ENCODE measurements at places on chromosomes 16 and 17.

DNA sequence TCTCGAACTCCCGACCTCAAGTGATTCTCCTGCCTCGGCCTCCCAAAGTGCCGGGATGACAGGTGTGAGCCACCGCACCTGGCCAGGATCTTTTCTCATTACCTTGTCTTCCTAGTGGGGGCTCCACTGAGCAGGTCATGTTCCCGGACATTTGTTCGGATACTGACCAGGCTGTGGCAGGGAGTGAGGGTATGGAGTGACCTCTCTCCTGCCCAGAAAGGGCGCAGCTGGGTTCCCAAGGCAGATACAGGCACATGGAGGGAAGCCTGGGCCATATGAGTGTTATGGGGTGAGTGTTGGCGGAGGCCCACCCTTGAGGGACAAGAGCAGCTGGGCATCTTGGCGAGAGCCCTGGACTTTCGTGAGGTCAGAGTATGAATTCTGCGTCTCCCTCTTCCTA, 5.5 kb downstream of the SERPINF1 start:
- no peak for DNase-seq

DNA sequence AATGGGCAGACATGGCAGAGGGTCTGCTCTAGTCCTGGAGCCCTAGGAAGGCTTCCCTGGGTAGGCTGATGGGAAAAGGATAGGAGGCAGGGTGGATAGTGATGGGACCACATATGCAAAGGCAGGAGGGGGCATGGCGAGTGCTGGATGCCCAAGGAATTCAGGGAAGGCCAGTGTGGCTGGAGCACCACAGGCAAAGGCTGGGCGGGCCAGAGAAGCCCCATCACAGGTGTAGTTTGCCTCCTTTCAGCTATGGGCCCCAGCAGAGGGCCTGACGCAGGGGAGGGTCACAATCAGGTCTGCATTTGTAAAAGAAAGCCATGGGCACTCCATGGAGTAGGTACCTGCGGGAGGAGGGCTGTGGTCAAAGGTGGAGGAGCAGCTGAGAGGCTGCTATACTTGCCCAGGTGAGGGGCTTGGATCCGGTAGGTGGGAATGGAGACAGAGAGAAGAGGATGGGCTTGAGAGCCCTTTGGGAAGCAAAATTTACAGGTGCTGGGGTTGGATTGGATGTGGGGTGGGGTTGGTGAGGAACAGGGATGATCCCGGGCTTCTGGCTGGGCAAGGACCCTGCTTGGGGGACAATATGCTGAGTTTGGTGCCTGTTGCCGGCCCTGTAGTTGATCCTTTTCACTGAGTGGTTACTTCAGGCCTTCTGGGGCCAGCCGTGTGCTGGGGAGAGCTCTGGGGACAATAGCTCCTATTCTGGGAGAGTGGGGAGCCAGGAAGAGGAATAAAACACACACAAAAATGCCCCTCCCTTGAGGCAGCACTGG, 6.5 kb upstream of the COL1A1 start:
- DNase-seq: no peak

DNA sequence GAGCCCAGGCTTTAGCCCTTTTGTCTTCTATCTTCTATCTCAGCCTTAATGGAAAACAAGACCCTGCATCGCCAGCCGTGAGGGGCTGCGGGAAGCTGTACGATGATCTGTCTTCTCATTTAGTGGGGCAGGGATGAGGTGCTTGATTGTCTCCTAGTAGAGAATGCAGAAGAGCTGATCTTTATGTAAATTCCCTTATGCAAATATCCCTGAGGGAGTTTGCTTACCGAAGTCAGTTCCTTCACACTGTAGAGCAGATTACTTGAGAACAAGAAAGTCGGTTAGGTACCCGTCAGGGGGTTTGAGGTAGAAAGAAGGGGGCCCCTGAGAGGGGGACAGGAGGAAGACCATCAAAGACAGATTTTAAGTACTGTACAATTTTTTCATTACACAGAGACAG, 66.2 kb downstream of the IRF8 start:
- no peak for DNase-seq

GRCh38 chr17:15263206-15263579, 1.9 kb downstream of the PMP22 start:
- no peak for DNase-seq

- DNase-seq: no peak
Observed at GRCh38 chr16:3597226-3597625, 14.2 kb downstream of the SLX4 start.

- peak; percentile 14 for DNase-seq
Observed at GRCh38 chr17:34146440-34147043, 108.5 kb upstream of the CCL2 start.

DNA sequence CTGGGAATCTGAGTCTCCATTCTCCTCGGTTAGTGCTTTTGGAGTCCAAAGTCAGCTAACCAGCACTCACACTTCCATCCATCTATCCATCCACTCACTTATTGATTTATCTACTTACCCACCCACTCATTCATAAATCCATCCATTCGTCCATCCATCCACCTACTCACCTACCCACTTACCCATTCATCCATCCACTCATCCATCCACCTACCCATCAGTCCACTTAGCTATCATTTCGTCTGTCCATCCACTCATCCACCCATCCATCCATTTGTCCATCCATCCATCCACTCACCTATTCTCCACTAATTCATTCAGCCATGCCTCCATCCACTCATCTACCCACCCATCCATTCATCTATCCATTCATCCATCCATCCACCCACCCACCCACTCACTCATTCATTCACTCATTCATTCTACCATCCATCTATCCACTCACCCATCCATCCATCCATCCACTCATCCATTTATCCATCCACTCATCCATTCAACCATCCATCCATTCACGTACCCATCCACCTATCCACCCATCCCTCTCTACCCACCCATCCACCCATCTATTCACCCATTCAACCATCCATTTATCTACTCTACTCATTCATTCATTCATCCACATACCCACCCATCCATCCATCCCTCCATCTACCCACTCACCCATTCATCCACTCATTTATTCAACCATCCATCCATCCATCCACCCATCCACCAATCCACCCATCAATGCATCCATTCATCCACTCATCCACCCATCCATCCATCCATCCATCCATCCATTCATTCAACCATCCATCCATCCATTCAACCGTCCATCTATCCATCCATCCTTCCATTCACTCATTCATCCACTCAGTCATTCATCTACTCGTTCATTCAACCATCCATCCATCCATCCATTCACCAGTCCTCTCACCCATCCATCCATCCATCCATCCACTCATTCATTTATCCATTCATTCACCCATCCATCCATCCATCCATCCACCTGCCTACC, 26.1 kb downstream of the NLRC3 start:
- DNase-seq: no peak

DNA sequence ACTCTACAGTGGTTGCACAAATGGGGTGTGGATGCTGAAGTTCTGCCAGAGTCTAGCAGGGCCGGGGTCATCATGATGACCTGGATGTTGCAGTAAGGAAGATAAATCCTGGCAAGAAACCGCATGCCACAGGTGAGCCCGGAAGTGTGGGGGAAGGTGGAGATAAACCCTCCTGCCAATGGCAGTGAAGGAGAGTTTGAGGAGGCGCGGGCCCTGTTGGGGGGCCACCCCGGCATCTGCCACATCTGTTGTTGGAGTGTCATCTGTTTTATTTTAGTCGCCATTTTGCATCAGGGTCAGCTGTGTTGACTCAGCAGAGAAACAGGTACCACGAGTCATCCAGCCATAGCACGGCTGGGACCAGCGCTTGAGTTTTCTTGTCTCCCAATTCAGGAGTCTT, 173.8 kb upstream of the CHMP6 start:
- DNase-seq: no peak

All from NCI-H2107 (cell line).